Globus pallidus (tissue), 1 donor: ENCODE measurements at places on chromosomes 2 and 18.
A peak's percentile ranks its signal among the peaks of the same experiment; 100 is the strongest.

DNA sequence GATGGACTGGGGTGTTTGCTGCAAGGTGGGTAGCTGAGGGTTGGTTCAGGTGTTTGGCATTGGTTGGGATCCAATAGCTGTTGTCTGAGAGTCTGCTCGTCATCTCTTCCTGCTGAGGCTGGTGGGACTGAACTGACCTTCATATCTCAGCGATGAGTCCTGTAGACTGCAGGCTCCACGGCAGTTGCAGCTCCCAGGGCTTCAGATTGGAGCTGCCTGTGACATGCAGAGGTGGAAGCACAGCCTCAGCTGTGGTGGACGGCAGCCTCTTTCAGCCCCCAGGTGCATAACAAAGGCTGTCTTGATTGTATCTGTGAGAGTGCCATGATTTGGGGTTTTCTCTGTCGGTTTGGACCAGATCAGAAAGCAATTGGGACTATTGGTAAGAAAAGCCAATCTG lies 3.9 kb upstream of the IL1R2 start:
- no peak for DNase-seq

- no peak for DNase-seq
Measured at GRCh38 chr2:167253025-167253424, 364.7 kb downstream of the XIRP2 start.

GRCh38 chr18:46338205-46338604 lies 234.0 kb downstream of the HAUS1 start:
- no peak for DNase-seq

GRCh38 chr2:15938803-15939555 lies 1.4 kb upstream of the MYCN start:
- no peak for DNase-seq

GRCh38 chr2:96764253-96764637 lies 3.5 kb downstream of the CNNM4 start:
- DNase-seq = peak; percentile 39

GRCh38 chr18:63702660-63703059 lies at the start of gene SERPINB11:
Gene SERPINB11 (plus strand): TSS chr18:63702960. CDS start chr18:63710194, 7,234 bp downstream.
- no peak for DNase-seq

DNA sequence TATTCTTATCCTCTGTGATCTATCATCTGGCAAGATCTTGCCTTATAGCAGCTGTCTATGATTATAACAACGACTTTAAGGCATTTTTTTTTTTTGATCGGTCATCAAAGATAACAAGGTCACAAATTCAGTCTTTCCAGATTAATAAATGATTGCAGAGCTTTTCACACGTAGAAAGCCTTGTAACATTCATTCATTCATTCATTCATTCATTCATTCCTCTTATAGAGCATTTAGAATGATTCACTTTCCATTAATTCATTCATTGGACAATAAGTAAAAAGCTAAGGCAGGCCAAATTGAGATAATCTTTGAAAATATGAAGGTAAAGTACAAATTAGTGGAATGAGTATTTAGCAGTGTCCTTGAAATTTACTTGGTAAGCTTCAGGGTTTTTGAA lies 223.7 kb downstream of the NUP35 start:
- no peak for DNase-seq

- DNase-seq = no peak
Measured at GRCh38 chr2:213934560-213934959, 476.3 kb upstream of the VWC2L start.

- no peak for DNase-seq
Measured at GRCh38 chr2:134295441-134295840, 41.6 kb downstream of the MGAT5 start.
